Right lobe of liver (tissue), 6 donors: ENCODE measurements at places on chromosomes 7 and 10.
A peak's percentile ranks its signal among the peaks of the same experiment; 100 is the strongest.

GRCh38 chr10:3635697-3636096 lies 149.3 kb downstream of the KLF6 start:
- no peak for DNase-seq

- peak; percentile 94 for DNase-seq
These were observed at the start of gene GTPBP10 for GRCh38 chr7:90346336-90347125. TSS of gene GTPBP10 (plus strand) at chr7:90346716. CDS start at chr7:90346742, 26 bp downstream.

GRCh38 chr10:92832998-92833650 lies 15.2 kb upstream of the EXOC6 start:
- DNase-seq = no peak

- DNase-seq = peak; percentile 37
These were observed 37.3 kb downstream of the VIPR2 start for GRCh38 chr7:159107161-159107892.

- no peak for DNase-seq
These were observed 5.3 kb downstream of the SH3PXD2A start for GRCh38 chr10:103849880-103850571.
